ENCODE measurements at places on chromosomes 3 and 15.

- no peak for DNase-seq
These were observed 67.1 kb downstream of the ADAMTSL3 start for GRCh38 chr15:83721031-83721430.

GRCh38 chr3:170815340-170815739 lies 54.7 kb downstream of the RPL22L1 start:
- no peak for DNase-seq

GRCh38 chr3:186959029-186959624 lies 28.8 kb downstream of the ST6GAL1 start:
- DNase-seq = no peak

- no peak for DNase-seq
These were observed 597.8 kb upstream of the ALCAM start for GRCh38 chr3:104768886-104769285.

DNA sequence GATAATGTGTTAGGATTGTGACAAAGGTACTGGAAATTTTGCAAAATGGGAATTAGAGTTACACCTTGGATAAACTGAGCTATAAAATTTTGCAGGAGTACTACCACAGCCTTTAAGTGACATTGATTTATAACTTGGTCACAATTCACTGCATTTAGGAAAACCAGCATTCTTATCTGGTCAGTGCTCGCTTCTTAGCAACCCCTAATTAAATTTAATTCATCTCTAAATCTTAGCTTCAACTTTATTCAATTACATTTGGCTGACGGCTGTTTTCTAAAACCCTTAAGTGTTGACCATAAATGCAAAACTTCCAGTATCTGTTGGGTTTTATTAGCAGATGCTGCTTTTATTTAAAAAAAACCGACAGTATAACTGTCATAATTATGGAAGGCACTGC lies 31.3 kb downstream of the TFRC start:
- no peak for DNase-seq

- DNase-seq = no peak
These were observed 746.8 kb upstream of the LMCD1 start for GRCh38 chr3:7754653-7755441.

DNA sequence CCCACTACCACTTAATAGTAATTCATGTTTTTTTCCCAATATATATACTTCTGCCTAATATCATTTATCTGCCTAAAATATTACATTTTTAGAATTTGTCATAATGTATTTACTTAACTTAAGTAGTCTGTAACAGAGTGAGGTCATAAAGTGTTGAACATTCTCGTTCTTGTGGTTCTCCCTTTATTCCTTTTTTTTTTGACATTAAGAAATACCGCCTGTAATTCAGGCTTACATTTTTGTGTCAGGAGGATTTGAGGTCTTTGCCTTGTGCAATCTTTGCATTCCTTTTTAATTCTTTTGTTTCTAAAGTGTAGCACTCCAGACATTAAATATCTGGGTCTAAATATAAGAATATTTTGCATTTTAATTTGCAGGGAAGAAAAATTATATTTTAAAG lies 315.4 kb downstream of the PTPRG start:
- DNase-seq = no peak
